ENCODE measurements at places on chromosomes 5 and 9.

GRCh38 chr5:22693121-22693520 lies 160.0 kb downstream of the CDH12 start:
- DNase-seq: no peak

DNA sequence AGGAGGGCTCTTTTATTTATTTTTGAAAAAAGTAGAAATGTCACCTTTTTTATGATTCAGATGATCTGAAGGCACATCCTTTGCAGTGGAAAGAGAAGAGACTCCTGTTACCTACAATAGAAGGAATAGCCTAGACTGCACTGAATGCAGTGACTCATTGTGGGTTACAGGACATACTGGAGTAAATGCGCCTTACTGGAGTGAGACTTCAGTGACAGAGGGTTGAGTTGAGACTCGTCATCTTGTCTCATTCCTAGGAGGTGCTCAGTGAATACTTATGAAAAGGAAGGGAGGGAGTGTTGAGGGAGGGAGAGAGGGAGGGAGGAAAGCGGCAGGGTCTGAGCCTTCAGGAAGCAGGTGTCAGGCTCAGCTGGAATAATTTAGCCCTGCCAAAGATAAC lies 25.2 kb downstream of the ANKRA2 start:
- DNase-seq: no peak

DNA sequence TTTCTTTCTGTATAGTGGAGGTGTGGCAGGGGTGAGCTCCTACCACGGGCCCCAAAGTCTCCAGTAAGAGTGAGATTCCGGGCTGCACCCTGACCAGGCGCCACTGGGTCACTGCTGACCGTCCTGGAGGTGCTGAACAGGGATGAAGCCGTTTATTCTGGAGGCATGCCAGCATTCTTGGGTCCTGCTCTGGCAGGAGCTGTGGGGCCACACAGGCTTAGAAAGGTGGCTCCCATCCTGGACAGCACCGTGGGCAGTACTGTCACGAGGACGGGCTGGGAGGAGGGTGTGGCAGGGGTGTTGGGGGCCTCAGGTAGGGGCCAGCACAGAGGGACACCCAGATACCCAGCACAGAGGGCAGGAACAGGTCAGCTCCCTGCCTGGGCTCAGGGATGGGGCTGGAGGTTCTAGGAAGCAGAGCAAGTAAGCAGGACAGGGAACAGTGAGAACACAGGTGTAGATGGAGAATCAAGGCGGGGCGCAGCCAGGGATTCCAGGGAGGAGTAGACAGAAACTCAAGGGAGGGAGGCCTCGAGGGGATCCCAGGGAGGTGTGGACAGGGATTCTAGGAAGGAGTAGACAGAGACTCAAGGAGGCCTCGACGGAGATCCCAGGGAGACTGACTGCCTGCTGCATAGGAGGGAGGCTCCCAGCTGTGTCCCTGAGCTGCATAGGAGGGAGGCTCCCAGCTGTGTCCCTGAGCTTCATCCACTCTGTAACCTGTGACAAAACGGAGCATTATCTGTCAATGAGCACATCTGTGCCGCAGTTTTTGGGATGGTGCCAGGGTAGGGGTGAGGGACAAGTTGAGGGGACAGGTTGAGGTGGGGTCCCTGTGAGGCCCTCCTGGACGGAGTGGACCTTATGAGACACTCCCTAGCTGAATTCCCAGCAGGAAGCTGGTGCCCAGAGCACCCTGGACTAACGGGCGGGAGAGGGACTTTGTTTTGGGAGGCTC lies 1.1 kb upstream of the PLEKHG4B start:
- DNase-seq: no peak

GRCh38 chr5:138705007-138705406 lies 48.2 kb upstream of the CTNNA1 start:
- no peak for DNase-seq
